ENCODE measurements at places on chromosomes 13 and 19. TPM values are rescaled to one million over a fixed set of nuclear protein-coding genes. Genes with fewer than 3 reads are reported as not detected.

The KLK15 gene
- not detected for total RNA-seq

The PIBF1 gene
- total RNA-seq = 25.0 TPM

The HS6ST3 gene
- total RNA-seq = not detected

The FFAR3 gene
- total RNA-seq = 0.21 TPM

The ZNF99 gene
- total RNA-seq = not detected

The ETV2 gene
- 1.1 TPM for total RNA-seq

The SWSAP1 gene
- 2.6 TPM for total RNA-seq

GRCh38 chr13:111178402-111178801 is 63.3 kb downstream of the ARHGEF7 start:
- DNase-seq = no peak

- DNase-seq = peak; percentile 92
These were observed 2.2 kb upstream of the CEACAM6 start for GRCh38 chr19:41753159-41753558.

- DNase-seq = no peak
These were observed 15.4 kb upstream of the MED4 start for GRCh38 chr13:48110132-48110868.

- no peak for DNase-seq
These were observed 46.5 kb downstream of the LYL1 start for GRCh38 chr19:13056052-13056660.

GRCh38 chr13:76292726-76293125 is 593.5 kb downstream of the KCTD12 start:
- no peak for DNase-seq

- no peak for DNase-seq
These were observed 1251.0 kb downstream of the PCDH17 start for GRCh38 chr13:58882516-58882915.

DNA sequence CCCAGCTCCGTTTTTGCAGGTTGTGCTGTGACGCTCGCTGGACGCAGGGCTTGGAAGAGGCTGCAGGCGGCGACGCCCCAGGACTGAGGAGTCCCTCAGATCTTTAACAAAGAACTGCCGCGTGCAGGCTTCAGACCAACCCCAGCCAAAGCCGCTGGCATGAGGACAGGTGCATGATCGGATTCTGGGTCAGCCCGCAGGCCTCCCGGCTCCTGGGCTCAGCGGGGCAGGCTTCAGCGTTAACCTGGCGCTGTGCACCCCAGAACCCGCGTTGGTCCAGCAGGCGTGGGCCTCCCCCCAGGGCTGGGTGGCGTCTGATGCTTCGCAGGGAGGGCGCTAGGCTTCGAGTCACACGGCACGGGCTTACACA is 920 bp upstream of the TIMM13 start:
- DNase-seq = peak; percentile 69

GRCh38 chr13:47858042-47859025 is 142.7 kb downstream of the SUCLA2 start:
- no peak for DNase-seq

GRCh38 chr13:23848646-23849141 is 40.5 kb downstream of the MIPEP start:
- DNase-seq = peak; percentile 51

- DNase-seq = no peak
These were observed 141.6 kb upstream of the SOX1 start for GRCh38 chr13:111925146-111925875.

- DNase-seq = no peak
These were observed 25.7 kb downstream of the NOVA2 start for GRCh38 chr19:45947926-45948325.

DNA sequence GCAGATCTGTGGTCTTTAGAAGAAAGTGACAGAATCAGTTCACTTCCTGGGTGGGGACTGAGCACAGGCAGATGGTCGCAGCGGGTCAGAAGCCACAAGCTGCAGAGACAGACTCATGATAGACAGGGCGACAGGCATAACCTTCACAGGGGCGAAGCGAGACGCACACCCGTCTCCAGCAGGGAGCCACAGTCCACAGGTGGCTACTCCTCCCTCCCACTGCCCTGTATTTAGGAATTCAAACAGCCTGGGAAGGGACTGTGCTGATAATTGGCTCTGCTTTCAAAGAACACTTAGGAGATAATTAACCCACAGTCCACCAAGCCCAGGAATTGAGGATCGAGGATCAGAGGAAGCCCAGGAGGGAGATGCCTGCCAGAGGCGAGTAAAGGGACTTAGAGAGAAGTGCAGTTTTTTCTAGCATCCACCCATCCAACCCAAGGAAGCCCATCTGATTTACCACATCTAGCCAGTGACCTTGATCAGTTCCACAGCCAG is 23.2 kb downstream of the RFX2 start:
- DNase-seq = peak; percentile 70

All from activated CD4-positive, alpha-beta T cell treated with anti-CD3 and anti-CD28 coated beads, Interleukin-2, amount 10 ng/mL, durations not matched to agents 24 days and 14 days (primary cell).